ENCODE measurements at places on chromosomes 13 and 19.

GRCh38 chr13:90867336-90867683, 480.2 kb upstream of the MIR17HG start:
- DNase-seq: peak; percentile 70

- DNase-seq: peak; percentile 44
These were observed 13.4 kb downstream of the RASL11A start for GRCh38 chr13:27283906-27284493.

DNA sequence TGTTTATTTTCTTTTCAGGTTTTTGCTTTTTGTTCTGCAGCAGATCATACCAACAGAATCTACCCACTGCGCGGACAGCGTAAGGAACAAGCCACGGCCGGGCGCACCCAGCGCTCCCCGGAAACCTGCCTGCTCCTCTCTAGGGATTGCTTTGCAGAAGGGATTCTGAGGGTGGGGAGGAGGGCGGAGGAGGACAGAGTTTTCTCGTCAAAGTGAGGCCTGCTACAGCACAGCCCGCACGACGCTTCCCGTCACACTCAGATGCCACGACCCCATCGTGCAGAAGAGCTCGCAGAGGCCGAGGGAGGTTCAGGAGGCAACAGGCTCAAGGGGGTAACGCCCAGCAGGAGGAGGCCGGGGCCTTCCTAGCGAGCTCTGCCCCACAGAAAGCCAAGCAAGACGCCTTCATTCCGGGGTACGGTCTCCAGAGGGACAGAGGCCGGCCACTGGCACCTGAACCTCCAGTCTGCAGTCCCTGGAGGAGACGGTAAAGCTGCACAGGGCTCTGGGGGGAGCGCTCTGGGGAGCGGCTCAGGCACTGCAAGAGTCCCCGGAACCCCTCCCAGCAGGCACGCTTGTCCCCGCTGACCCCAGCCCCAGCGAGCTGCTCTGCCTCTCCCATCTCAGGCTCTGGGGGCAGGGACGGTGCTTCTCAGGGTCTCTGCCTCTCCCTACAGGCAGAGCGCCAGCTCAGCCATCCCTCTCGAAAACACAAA, 6.9 kb downstream of the REXO1 start:
- DNase-seq: no peak

DNA sequence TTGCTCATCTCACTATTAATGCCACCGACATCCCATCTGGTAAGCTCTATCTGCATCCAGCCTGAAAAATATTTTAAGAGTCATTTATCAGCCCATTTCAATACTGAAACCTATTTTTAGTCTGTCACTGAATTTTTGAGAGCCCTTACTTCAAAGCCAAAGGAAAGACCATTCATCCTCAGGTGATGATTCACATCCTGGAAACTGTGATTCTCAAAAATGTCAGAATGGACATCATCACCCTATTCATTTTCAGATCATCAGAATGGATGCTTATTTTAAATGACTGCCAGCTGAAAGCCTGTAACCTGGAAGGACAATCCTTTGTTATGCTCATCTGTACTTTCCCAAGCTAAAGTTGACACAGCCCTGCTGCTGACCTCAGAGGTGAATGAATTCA, 27.0 kb downstream of the TNFSF11 start:
- peak; percentile 35 for DNase-seq
